ENCODE measurements at places on chromosomes 6 and 20. TPM values are rescaled to one million over a fixed set of nuclear protein-coding genes. Genes with fewer than 3 reads are reported as not detected.

The GHRH gene
- total RNA-seq: not detected

The LTB gene
- not detected for total RNA-seq

DNA sequence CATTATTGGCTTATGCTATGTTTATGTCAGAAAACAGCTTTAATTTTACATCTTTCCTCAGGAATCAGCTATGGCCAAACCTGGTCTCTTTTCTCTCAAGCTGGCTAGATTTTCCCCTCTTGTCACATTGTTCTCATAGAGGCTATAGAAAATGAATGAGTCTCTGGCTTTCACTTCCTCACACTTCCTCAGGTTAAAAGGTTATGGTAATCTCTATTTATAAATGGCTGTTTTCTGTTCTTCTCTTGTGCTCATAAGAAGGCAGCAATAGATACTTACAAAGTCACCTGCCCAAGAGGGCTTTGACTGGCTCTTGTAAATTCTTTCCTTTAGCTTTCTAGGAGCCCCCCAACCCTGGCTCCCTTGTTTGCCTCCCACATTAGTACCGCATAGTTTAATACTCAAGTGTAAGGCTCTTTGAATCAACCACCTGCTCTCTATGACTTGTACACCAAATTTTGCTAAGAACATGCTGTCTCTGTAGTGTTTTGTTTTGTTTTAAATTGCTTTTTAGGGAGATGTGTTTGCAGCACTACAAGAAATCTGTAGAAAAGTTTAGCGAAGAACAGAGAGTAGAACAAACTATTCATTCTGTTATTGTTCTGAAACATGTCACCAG, 897.4 kb upstream of the CITED2 start:
- H3K4me3 ChIP-seq: no peak overlapping the region
- H3K27me3 ChIP-seq: no peaks in the 10 kb centered on the region
- H3K27ac ChIP-seq: no peak overlapping the region

The KCNB1 gene
- total RNA-seq: 1.3 TPM

DNA sequence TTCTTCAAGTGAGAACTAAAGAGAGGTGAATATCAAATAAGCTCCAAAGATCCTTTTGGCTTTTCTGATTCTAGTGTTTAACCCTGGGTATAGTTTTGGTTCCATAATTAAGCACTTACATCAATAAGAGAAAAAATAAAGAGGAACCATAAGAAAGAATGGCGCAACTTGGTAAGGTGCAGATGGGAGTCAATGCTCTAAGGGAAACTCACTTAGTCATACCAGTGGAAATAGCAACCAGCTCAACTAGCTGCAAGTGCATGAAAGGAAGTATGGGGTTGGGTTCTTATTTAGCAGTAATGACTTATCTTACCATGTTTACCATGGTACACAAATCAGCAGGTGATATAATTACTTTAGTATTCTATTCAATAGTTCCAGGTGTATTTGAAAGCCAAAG, 296.5 kb upstream of the RUNX2 start:
- H3K27ac ChIP-seq: no peak overlapping the region
- H3K4me1 ChIP-seq: no peaks in the 10 kb centered on the region
- peaks cover 8% of the 10 kb centered on the region for H3K36me3 ChIP-seq
- no peak overlapping the region for H3K4me3 ChIP-seq
- DNase-seq: no peak

DNA sequence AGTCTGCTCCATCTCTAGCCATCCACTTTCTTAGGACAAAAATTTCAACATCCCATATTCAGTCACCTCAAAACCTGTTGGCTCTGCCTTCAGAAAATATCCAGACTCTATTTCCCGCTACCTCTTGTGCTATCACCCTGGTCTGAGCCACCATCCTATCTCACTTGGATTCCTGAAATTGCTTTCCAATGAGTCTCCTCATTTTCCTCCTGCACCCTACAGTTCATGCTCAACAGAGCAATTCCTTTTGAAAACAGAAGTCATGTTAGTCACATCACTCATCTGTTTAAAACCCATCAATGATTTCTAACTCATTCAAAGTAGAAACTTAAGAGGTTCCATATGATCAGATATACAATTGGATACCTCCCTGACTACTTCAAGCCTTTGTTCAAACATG, 229.9 kb downstream of the ADGRG6 start:
- H3K27me3 ChIP-seq: no peaks in the 10 kb centered on the region
- H3K4me1 ChIP-seq: peaks cover 7% of the 10 kb centered on the region
- H3K4me3 ChIP-seq: no peak overlapping the region
- DNase-seq: no peak
- no peak overlapping the region for H3K27ac ChIP-seq

All from chondrocyte (in vitro differentiated cells).